BJ (cell line): ENCODE measurements at places on chromosomes 1 and 21.

GRCh38 chr1:239742416-239743109 lies 349.1 kb upstream of the FMN2 start:
- DNase-seq = no peak

GRCh38 chr1:67755619-67756018 lies 70.6 kb downstream of the GADD45A start:
- DNase-seq = no peak

DNA sequence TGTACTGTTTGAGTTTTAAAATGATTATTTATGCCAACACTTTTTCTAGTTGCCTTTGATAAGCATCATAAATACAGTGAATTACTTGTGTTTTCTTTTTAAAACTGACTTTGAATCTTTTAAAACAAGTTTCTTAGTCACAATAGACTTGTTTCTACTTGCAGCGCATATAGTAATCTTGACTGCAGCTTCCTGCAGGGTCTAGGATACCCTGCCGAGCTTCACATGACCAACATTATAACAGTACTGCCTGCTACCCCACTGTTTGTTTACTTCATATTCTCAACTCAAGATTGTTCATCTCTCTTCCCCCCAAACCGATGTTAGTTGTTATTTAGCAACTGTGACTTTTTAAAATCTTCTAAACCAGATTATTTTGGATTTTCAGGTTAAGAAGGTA lies 751.3 kb upstream of the NEGR1 start:
- no peak for DNase-seq

DNA sequence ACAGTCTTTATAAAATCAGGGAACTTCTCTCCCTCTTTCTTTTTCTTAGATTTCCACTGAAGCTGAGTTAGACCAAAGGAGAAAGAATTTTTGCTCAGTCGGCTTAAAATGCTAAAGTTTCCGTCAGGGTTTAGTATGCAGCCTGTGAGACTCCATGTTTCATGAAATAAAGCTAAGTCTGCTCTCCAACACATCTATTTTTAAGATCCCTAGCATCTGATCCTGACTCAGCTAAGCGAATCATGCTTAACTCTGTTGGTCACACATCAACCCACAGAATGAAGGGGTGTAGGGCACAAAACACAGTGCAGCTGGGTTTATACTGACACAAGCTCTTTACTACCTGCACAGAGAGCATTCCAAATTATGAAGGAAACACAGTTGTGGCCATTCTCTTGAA lies 102.4 kb upstream of the ZNF281 start:
- no peak for DNase-seq

- DNase-seq = no peak
These were observed 1001.3 kb upstream of the ADGRL2 start for GRCh38 chr1:80799457-80799856.

DNA sequence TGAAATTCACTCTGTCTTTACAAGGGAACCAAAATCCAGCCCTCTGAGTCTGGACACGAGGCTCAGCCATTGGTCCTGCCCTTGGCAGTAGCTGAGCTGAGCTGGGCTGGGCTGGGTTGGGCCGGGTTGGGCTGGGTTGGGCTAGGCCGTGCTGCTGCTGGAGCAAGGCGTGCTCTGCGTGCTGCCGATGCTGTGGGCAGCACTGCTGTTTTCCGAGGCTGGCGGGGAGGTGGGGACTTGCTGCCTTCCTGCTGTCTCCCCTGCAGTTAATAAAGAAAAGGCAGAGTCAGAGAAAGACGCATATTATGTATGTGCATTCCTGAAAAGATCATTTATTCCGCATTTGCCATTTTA lies 182.9 kb downstream of the CDC7 start:
- no peak for DNase-seq

DNA sequence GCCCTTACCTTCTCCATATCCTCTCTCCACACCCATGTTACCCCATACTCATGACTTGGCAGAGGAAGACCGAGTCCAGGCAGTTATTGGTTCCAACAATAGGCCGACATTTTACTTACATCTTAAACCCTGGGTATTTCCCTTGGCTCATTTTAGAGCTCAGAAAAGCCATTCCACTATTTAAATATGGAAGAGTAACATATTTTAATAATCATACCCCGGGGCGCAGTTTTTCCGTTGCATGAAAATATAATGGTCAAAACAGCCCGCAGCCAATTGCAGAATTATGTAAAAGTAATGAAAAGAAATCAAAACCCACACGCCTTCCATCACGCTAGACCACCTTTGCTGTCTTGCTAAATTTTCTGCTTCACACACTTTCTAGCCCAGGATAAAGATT lies 48.5 kb downstream of the KAZN start:
- no peak for DNase-seq

GRCh38 chr1:177973585-177973984 lies 3.7 kb upstream of the SEC16B start:
- no peak for DNase-seq

- no peak for DNase-seq
These were observed 80.5 kb downstream of the ENAH start for GRCh38 chr1:225572422-225572821.

DNA sequence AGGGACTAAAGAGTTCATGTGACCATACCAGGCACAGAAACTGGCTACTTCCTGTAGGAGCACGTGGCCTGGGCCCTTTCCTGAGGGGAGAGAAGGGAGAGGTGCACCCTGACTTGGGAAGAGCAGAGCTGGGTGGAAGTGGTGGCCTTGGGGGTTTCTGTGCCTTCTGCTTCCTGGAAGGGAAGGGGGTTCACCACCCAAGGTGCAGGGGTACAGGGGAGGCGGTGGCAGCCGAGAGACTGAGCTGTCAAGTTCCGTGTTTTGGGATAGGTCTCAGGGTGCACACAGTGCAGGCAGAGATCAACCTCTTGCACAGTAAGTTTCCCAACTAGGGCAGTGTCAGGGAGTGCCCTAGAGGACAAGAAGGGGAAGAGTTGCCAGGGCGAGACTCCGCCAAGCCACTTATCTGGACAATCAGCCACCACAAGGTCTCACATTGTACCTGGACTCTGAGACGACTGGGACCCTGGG lies 10.1 kb downstream of the HECTD3 start:
- no peak for DNase-seq

DNA sequence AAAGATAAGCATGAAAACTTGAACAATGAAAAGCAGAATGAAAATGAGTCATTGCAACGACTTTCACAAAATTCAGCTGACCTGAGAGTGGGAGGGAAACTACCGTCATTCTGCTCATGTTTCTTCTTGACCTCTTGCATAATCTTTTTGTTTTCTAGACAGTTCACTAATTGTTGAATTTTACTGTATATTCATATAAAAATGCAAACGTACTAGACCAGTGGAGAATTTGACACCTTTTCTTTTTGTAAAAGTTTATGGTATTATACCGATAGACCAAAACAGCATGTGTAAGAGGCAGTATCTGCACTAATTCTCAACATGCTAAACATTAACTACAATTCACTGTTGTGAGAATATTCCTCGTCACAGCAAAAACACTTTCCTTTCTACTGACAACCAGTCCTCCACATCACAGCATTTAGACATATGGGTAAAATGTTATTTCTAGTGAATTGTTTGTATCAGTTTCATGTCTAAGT lies 137.8 kb downstream of the GREM2 start:
- no peak for DNase-seq

GRCh38 chr1:194103516-194104246 lies 917.3 kb upstream of the B3GALT2 start:
- no peak for DNase-seq

DNA sequence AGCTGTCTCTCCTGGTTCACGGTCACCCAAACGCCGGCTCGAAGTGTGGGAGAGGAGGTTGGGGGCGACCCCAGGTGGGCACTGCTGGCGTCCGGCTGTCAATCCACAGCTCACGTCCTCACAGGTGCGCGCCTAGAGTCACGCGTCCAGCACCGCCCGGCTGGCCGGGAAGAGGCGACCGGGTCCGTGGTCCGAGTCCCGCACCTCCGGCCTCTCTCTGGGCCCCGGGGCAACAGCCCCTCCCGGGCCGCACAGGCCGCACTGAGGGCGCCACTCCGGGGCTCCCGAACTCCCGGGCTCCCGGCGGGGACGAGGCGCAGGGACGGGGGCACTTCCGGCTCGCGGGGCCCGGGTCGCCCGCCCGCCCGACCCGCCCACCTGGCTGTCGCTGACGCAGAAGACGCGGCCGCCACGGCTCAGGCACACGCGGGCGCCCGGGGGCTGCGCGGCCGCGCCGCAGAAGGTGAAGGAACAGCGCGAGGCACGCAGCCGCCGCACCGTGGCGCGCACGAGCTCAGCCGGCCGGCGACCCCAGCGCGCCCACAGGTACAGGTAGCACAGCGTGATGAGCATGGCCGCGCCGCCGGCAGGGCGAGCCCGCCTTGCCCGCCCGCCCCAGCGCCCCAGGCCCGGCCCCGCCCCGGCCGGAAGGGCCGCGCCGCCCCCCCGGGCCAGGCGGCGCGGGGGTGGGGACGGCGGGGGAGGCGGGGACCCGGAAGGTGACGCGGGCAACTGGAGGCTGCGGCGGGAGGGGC lies at the start of gene HLCS:
HLCS (minus strand) TSS at position 604 of the 755 bp plus-strand sequence; CDS start at position 573, 31 bp downstream.
- no peak for DNase-seq

DNA sequence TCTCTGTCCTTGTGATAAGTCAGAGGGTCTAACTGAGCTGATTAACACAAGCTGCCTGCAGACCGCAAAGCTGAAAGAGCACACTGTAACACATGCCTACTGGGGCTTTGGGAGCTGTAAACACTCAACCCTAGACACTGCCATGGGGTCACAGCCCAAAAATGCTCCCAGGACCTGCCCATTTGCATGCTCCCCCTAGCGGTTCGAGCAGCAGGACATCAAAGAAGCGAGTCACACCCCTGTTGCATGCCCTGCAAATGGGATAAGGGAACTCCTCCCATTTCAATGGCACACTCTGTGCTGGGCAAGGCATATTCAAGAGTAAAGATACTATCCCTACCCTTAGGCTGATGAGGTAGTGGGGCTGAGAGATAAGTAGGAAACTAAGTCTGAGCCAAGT lies 22.8 kb downstream of the LCE3E start:
- no peak for DNase-seq

DNA sequence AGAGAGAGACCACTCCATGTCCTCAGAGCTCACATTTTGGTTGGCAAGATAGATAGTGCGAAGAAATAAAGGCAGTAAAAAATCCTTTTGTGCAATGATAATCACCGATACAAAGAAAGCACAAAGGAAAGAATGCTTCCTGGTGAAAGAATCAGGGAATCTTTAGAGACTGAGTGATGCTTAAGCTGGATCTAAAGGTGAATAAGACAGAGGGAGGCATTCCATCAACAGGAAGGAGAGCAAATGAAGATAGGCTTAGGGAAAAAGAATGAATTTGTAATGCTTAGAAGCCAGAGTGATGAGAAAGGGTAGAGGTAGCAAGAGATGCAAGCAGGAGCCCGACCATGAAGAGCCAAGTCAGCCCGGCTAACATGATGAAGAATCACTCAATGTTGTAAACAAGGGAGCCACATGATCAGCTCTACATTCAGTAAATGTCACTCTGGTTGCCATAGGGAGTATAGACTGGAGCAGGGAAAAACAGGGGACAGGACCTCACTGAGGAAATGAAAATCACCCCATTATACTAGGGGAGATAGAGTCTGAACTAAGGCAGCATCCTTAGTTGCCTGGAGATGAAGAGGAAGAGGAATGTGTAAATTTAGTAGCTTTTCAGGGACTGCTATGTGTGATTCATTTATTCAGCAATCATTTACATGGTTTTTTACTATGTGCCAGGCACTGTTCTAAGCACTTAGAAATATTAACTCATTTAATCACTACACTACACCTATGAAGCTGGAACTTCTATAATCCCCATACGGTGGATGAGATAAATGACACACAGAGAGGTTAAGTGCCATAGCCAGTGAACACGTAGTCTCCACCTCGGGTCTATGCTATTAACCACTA lies 402.6 kb upstream of the NFIA start:
- no peak for DNase-seq

DNA sequence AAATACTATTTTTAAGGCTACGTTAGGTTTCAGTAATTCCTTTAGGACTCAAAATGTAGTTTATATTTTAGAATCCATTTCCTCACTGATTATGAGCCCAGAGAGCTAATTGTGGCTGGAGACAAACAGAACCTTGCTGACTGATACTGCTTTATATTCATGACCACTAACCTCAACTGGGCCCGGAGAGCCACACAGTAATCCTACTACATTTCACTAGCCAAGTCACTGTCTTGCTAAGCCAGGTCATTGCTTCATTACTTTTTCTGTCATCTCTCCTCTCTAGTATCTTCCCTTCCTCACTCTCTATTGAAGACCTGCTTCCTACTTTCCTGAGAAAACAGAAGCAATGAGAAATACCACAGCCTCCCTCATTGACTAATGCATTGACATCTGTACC lies 24.7 kb downstream of the IL23R start:
- DNase-seq = no peak

- DNase-seq = no peak
These were observed 559.3 kb upstream of the USP24 start for GRCh38 chr1:55774446-55774845.

DNA sequence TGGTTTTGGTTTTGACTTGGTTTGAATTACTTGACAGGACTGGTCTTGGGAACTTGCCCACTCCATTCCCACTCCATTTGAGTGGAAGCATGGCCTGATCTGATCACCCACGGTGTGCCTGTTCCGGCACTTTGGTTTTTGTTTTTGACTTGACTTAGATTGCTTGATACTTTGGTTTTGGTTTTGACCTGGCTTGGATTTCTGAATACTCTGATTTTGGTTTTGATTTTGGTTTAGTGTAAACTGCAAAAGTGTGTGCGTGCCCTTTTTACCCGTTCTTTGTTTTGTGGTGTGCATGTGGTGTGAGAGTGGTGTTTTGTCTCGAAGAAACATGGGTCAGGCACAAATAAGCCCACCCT lies 50.0 kb downstream of the ADCY10 start:
- DNase-seq = no peak

DNA sequence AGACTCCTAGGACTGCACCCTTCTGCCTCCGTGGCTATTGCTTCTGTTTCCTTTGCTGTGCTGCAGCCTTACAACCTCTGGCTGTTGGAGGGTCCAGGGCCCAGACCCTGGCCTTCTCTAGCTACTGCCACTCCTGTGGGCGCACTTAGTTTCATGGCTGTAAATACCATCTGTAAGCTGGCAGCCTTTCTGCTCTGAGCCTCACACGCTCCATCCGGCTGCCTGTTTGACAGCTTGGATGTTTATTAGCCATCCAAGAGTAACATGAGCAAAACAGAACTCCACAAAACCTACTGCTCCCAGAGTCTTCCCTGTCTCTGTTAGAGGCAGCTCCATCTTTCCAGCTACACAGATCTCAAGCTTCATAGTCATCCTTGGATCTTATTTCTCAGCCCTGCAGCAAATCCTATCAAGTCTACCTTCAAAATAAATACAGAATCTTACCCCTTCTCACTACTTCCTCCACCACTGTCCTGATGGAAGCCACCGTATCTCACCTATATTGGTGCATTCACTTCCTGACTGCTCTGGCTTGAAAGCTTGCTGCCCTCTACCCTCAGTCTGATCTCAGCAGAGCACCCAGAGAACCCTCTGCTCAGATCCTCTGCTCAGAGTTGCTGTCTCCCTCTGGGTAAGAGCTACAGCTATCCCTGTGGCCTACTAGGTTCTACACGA lies 19.1 kb downstream of the SLC25A33 start:
- no peak for DNase-seq
